ENCODE measurements at places on chromosomes 5 and 9. TPM values are rescaled to one million over a fixed set of nuclear protein-coding genes. Genes with fewer than 3 reads are reported as not detected.
A peak's percentile ranks its signal among the peaks of the same experiment; 100 is the strongest.

Gene SV2C
- total RNA-seq = 0.20 TPM

Gene PAEP
- total RNA-seq = not detected

Gene PGM5
- total RNA-seq = not detected

Gene TGFBI
- 0.26 TPM for total RNA-seq

Gene LCP2
- 419 TPM for total RNA-seq

Gene OSMR
- total RNA-seq = not detected

GRCh38 chr9:92752812-92753404 is 11.7 kb downstream of the BICD2 start:
- DNase-seq = no peak

GRCh38 chr9:16133556-16134227 is 580.8 kb downstream of the CCDC171 start:
- no peak for DNase-seq

- DNase-seq = no peak
Measured at GRCh38 chr5:78629624-78630023, 18.9 kb downstream of the LHFPL2 start.

GRCh38 chr5:165139262-165139661 is 1633.8 kb downstream of the MAT2B start:
- no peak for DNase-seq

DNA sequence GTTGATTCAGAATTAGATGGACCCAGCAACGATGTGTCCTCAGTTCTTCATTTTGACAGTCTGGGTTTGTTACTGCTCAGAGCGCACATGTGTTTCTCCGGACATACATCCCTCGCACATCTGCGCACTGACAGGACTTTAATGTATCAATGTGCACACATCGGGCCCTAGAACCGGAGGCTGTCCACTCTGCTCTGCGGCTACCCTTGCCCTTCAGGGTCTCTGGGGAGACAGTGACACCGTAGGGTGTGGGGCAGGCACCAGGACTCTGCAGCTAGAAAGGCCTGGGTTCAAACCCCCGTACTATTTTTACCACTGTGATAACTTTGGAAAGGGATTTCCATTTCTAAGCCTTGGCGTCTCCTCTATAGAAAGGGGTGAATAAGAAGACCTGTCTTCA is 23.5 kb upstream of the LPCAT1 start:
- DNase-seq = peak; percentile 30

DNA sequence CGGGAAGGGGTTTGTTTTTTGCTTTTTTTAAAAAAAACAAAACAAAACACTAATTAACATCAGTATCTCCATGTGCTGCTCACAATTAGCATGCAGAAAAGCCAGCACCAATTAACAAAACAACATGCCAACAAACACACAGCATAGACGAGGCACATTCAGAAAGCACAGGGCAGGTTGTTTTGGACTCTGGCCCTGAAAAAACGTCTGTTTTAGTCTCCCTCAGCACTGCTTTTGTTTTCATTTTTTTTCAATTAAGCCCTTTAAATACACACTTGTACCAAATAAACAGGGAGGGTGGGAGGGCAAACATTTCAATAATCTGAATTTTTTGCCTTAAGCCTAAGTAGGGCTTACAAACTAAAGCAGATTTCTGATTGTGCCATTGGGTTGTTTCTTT is 309.6 kb downstream of the DTWD2 start:
- DNase-seq = no peak

DNA sequence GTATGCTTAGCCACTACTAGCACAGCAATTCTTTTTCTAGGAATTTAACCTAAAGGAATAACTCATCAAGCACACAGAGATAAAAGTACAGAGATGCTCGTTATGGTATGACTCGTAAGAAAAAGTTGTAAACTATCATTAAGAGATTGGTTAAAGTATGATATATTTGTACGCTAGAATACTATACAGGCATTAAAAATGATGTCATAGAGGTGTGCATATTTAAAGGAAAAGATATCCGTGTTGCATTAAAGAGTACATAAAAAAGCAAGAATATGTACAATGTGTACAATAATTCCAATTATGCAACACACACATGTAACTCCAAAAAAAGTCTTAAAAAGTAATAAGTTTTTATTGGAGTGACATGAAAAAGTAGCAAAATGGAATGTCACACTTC is 54.5 kb upstream of the PALM2AKAP2 start:
- DNase-seq = no peak

- DNase-seq = no peak
Measured at GRCh38 chr9:12394105-12394504, 299.1 kb upstream of the TYRP1 start.

DNA sequence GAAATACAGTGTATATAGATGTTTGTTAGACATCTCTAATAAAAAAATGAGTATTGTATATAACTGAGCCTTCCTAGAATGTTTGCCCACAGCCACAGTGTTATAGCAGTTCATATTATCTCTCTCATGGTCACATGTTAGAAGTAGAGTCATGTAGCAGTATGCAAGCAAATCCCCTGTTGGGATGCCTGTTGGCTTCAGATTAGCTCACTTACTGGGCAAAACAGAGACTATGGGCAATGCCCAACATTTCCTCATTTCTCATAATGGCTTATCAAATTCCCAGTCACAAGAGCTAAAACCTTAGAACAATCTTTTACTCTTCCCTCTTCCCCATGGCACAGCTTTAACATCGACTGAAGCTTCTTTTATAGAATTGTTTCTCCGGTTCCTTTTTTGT is 27.0 kb upstream of the PDCD1LG2 start:
- DNase-seq = no peak

GRCh38 chr9:96009690-96010472 is 134.4 kb downstream of the ERCC6L2 start:
- peak; percentile 93 for DNase-seq

DNA sequence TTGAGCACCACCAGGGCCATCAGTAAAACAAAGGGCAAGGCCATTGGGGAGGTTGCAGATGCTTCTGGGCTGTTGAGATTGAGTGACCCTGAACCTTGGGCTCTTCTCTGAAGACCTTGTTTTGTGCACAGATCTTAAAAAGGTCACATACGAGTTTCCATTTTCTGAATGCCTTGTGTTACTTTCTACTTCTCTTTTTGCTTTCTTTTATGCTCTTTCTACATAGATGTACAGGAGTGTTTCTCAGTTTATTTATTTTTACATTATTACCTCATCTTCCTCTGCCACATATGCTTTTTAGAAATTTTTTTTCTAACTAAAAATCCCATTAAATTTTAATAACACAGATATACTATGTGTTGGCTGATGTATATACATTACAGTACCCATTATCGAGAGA is at the start of gene IFNA5:
TSS of gene IFNA5 (minus strand) at position 101 of the 400 bp plus-strand sequence. CDS start at position 44, 57 bp downstream.
- no peak for DNase-seq

DNA sequence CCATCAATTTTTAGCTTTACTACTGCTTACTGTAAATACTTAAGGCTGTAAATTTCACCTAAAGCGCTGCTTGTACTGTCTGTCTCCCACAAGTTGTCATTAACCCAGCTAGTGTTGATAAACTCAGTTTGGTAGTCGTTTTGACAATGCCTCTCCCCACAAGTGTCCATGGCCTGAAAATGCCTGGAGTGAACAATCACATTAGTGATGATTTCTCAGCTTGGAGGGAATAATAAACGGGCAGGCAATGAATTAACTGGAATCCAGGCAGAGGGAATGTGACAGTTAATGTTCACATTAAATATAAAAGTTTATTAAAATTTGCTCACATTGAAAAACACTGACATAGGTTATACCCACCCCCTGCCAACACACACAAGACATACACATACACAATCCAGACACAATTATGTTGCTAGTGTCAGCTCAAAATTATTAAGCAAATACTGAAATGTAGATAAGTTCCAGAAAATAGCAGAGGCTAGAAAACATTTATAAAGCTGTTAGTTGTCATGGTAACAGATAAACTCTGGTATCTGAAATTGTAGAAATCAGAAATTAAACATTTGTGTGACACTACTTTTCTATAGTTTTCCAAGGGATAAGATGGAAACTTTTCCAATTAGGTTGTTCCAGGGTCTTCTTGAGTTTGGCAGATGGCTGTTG is 341.9 kb downstream of the DIRAS2 start:
- DNase-seq = no peak

- no peak for DNase-seq
Measured at GRCh38 chr5:133854554-133854953, 113.9 kb downstream of the C5orf15 start.

- no peak for DNase-seq
Measured at GRCh38 chr5:172350212-172351181, 66.9 kb upstream of the UBTD2 start.

DNA sequence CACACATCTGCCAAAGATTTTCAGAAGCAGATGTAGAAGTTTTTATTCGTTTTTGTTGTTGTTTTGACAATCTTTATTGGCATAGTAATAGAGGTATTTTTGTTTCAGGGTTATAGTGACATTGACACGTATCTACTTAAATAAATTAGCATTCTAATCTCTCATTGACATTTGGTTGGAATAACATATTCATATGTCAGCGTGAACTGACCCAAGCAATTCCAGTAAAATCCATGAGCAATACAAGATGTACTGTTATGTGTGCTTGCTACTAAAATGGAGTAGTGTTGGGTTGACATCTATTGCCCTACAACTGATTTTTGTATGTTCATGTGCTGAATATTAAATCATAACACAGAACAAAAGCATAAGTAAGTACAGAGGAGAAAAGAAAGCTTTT is 284.4 kb upstream of the SMC2 start:
- DNase-seq = no peak

GRCh38 chr5:154221371-154221896 is 30.9 kb downstream of the GALNT10 start:
- peak; percentile 85 for DNase-seq

DNA sequence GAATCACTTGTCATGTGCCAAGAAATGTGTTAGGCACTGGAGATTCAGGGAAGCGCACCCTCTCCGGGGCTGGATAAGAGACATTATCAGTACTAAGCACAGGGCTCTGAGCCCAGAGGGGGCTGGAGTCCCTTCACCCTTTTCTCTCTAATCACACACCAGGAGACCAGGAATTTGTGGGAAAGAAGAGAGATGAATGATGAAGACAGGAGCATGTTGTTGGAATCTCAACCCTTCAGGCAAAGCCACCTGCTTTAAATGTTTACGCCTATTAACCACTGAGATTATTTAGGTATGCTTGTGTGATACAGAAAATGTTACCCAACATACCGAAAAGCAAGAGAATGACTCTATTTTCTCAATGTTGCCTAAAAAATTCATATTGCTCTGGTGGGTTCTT is 119.8 kb downstream of the ENTREP1 start:
- no peak for DNase-seq

GRCh38 chr5:166377756-166378155 is 1913.7 kb upstream of the WWC1 start:
- no peak for DNase-seq

DNA sequence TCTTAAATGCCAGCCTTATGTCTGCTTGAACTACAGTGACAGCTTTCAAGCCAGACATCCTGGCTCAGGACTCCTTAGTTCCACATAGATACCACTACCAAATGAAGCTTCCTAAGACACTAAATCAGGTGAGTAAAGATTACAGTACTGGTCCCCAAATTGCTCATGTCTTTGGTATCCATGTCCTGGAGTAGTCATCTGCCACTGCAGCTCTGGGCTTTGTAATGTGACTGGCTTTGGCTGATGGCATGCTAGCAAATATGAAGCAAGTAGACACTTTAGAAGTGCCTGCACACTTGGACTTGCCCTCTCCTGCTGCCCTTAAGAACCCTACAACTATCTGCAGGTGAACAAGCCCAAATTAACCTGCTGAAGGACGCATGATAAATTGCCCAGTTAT is 334.9 kb downstream of the BNC2 start:
- DNase-seq = no peak

DNA sequence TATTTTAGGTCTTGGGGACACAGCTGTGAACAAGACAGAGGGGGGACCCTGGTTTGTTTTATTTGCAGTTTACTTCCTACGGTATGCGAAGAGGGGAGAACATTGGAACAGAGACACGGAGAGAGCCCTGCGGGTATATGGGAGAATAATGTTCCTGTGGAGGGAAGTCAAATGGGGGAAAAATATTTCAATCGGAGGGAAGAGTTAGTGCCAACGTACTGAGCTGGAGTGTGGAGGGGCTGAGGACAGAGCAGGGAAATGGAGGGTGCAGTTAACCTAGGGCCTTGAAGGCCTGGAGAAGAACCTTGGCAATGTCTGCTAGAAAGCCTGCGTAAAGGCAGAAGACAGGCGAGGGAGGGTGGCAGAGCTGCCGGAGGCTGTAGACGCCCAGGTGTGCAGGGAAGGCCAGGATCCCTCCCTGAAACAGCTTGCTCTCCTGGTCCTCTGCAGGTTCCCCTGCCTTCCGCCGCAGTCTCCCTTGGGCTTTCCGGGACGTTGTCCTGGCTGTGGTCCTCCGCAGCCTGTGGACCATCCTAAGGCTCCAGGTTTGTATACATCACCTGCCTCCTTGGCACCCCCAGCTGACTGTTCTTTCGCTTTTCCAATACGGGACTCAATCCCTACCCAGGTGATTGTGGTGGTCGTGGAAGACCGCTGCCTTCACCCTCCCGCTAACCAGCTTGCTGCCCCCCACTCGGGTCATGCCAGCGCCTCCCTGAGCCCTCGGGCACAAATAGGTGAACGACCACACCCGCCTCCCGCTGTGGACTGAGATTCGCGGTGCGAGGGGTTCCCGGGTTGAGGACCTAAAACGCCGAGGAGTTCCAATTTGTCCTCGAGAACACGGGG is 1.9 kb upstream of the RACK1 start:
- no peak for DNase-seq

DNA sequence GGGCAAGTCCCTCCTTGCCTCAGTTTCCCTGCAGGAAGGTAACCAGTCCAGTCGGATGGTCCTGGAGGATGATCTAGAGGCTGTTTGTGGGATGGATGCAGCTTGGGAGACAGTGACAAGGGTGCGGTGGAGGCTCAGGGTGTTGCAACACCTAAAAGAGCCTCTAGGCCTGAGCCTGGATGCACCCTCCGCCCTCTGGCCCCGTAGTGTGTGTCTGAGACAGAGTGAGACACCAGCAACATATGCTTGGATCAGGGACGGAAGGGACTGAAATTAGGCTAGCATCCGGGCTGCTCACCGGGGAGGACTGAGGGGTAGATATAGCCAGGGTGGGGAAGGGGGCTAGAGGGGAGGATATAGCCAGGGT is 1.1 kb downstream of the CRAT start:
- peak; percentile 48 for DNase-seq

GRCh38 chr5:40981420-40981819 is 72.1 kb downstream of the C7 start:
- DNase-seq = no peak

DNA sequence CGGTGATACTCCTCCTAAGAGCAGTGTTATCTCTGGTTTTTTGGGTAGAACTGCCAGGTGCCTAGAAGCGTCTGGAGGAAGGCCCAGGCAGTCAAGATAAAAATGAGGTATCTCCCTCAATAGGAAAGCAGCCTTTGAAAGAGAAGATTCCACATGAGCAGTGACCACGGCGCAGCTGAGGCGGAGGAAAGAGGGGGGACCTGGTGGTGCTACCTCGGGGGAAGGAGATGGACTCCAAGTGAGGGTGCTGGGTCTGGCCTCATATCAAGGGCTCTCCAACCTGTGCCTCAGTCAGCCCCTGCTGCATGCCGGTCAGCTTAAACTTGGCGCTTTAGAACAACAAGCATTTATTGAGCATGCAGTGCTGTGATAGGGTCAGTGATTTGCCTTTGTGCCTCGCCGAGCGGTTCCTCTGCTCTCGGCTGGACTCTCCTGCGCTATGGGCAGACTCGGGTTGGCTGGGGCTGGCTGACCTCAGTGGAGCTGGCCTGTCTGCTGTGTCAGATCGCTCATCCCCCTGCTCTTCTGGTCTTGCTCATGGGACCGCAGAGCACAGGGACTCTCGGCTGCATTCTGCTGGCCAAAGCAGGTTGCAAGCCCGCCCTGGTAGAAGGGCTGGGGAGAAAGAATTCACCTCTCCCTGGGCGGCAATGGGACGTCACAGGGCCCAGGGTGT is 121.1 kb upstream of the IRX4 start:
- peak; percentile 7 for DNase-seq

Data from activated CD8-positive, alpha-beta memory T cell treated with anti-CD3 and anti-CD28 coated beads, Interleukin-2, amount 10 ng/mL, durations not matched to agents 7 days and 5 days (primary cell).